B cell (primary cell): ENCODE measurements at places on chromosomes 5 and 9. TPM values are rescaled to one million over a fixed set of nuclear protein-coding genes. Genes with fewer than 3 reads are reported as not detected.

DNA sequence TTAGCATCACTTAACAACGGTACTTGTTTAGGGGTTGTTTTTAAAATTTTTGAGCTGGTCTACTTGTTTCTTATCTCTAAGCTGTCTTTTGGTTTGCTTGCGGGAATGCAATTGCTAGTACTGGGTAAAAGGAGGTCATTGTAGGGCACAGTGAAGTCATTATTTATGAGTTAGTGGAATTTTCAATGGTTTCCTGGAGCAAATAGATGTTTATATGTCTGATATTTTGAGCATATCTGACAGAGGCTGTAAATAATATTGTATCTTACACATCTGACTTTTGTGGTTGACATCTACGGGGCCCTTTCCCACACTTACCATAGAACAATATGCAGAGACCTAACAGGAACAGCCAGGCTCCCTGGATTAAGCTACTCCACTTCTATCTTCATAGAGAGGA is 90.4 kb upstream of the IL6ST start:
- DNase-seq, result no peak
- H3K27ac ChIP-seq, result no peak overlapping the region
- H3K4me3 ChIP-seq, result no peak overlapping the region
- no peaks in the 10 kb centered on the region for H3K36me3 ChIP-seq
- no peaks in the 10 kb centered on the region for H3K27me3 ChIP-seq

GRCh38 chr9:126989847-126990842 is 75.6 kb downstream of the RALGPS1 start:
- DNase-seq, result no peak
- no peaks in the 10 kb centered on the region for H3K27me3 ChIP-seq
- H3K4me1 ChIP-seq, result peaks cover 20% of the 10 kb centered on the region
- no peak overlapping the region for H3K4me3 ChIP-seq

ENTPD2 gene
- total RNA-seq, result not detected in 2 replicates

DNA sequence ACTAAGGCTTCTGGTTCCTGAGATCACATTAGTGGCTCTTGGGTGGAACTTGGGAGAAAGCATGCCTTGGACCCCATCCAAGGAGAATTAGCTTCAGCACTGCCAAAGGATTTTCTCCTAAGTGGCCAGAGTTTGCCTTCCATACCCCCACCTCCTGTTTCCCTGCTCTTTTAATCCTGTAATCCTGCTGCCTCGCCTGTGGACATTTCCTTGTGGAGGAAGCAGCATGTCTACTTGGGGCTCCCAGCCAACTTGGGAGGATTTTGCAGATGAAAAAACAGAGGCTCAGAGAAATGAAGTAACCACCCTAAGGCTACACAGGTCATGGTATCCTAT is 1.6 kb downstream of the ARSI start:
- no peak for DNase-seq
- no peak overlapping the region for H3K4me3 ChIP-seq
- no peaks in the 10 kb centered on the region for H3K36me3 ChIP-seq
- H3K27me3 ChIP-seq, result peaks cover 13% of the 10 kb centered on the region
- no peaks in the 10 kb centered on the region for H3K4me1 ChIP-seq

GRCh38 chr5:160039810-160040470 is 31.0 kb downstream of the TTC1 start:
- H3K27ac ChIP-seq, result no peak overlapping the region
- DNase-seq, result no peak
- H3K4me1 ChIP-seq, result no peaks in the 10 kb centered on the region
- H3K4me3 ChIP-seq, result no peak overlapping the region
- H3K36me3 ChIP-seq, result peaks cover 5% of the 10 kb centered on the region

- peaks cover 11% of the 10 kb centered on the region for H3K4me1 ChIP-seq
- DNase-seq, result no peak
- no peak overlapping the region for H3K4me3 ChIP-seq
- H3K27ac ChIP-seq, result no peak overlapping the region
- no peaks in the 10 kb centered on the region for H3K27me3 ChIP-seq
- no peaks in the 10 kb centered on the region for H3K36me3 ChIP-seq
Observed at GRCh38 chr5:113060408-113061025, 83.9 kb downstream of the DCP2 start.

SCGB3A2 gene
- not detected in 2 replicates for total RNA-seq
